ENCODE measurements at places on chromosomes 3 and 15. TPM values are rescaled to one million over a fixed set of nuclear protein-coding genes. Genes with fewer than 3 reads are reported as not detected.

Gene NEK10
- 0.86 TPM for total RNA-seq

Gene GOLGA8S
- 0.38 TPM for total RNA-seq

Gene GMNC
- total RNA-seq, result not detected

Gene POTEB
- total RNA-seq, result not detected

Gene CCR9
- total RNA-seq, result 0.28 TPM

Gene CELSR3
- total RNA-seq, result 7.2 TPM

Gene AGTR1
- total RNA-seq, result not detected

Gene PPP2R3A
- not detected for total RNA-seq

GRCh38 chr15:52014616-52015015 is 4.4 kb upstream of the MAPK6 start:
- peaks cover 50% of the 10 kb centered on the region for H3K4me1 ChIP-seq
- H3K4me3 ChIP-seq, result no peak overlapping the region
- H3K27ac ChIP-seq, result peak overlapping the region; percentile 27
- no peaks in the 10 kb centered on the region for H3K36me3 ChIP-seq

- H3K36me3 ChIP-seq, result no peaks in the 10 kb centered on the region
- no peak overlapping the region for H3K27ac ChIP-seq
- H3K4me1 ChIP-seq, result no peaks in the 10 kb centered on the region
- H3K27me3 ChIP-seq, result peaks cover 8% of the 10 kb centered on the region
These were observed 71.0 kb upstream of the PRR23E start for GRCh38 chr3:127121885-127122284.

GRCh38 chr15:77537006-77537405 is 95.7 kb downstream of the LINGO1 start:
- no peak for DNase-seq
- peaks cover 11% of the 10 kb centered on the region for H3K27me3 ChIP-seq
- H3K27ac ChIP-seq, result no peak overlapping the region
- no peaks in the 10 kb centered on the region for H3K36me3 ChIP-seq

DNA sequence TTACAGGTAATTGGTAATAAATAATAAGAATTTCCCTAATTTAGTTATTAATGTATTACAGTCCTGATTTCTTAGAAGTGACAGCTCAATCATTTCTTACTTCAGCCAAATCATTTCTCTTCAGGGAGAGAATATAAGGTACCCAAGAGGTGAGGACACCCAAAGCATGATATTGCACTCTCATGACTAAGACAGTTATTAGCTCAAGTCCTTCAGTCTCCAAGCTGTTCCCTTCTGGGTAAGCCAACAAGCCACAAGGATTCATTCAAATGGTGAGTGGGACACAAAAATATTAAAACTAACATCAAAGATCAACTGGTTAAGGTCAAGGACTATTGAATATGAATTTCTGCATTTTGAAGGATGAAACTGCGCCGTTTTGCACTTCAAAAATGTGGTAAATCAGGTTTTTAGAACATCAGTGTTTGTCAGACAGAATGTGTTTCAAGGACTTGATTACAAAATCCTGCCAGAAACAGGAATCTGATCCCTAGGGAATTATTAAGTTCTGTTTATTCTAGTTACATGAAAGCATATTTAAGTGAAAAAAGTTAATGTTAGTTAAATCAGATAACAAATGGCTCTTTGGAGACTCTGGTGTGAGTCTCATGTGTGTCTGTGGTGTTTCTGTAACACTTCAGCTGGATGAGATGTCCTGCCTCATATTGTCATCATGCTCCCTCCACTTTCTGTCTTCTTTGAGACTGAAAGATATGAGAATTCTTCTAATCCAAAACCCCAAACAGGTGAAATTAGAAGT is 101.7 kb upstream of the COL8A1 start:
- H3K4me1 ChIP-seq, result no peaks in the 10 kb centered on the region
- no peaks in the 10 kb centered on the region for H3K27me3 ChIP-seq
- DNase-seq, result no peak

DNA sequence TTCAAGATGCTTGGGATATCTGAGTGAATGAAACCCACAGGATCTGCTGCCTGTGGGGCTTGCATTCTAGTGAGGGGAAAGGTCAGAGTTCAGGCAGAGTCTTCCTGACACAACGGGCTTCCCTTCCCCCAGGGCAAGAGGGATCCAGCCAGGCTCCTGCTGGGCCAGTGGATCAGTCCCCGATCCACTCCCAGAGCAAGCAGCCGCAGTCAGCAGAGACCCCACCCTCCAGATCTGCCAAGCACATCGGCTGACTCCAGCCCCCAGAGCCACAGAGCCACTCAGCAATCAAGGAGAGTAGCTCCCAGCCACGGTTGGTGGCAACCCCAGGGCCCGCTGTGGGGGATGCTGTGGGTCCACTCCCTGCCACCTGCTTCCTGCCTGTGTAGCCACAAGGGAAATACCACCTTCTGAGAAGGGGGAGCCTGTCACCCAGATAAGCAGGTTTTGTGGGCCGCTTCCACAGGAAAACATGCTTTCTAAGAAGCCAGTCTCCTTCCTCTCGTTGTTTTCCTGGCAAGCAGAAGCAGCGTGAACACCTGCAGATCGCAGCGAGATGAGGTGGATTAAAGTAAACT is 44.9 kb downstream of the CPN2 start:
- H3K27me3 ChIP-seq, result no peaks in the 10 kb centered on the region
- peaks cover 30% of the 10 kb centered on the region for H3K36me3 ChIP-seq

GRCh38 chr3:11643605-11644087 is at the start of gene VGLL4:
Gene VGLL4, minus strand, starts transcription at chr3:11643915. Its CDS starts 397 bp downstream, at chr3:11643518.
- H3K4me1 ChIP-seq, result peaks cover 35% of the 10 kb centered on the region
- peak within 1 kb of the TSS; percentile 93 for H3K4me3 ChIP-seq
- peaks cover 2% of the 10 kb centered on the region for H3K27me3 ChIP-seq
- H3K36me3 ChIP-seq, result peaks cover 28% of the 10 kb centered on the region

- H3K27ac ChIP-seq, result no peak overlapping the region
- no peak overlapping the region for H3K4me3 ChIP-seq
- no peaks in the 10 kb centered on the region for H3K36me3 ChIP-seq
These were observed 28.5 kb upstream of the CMSS1 start for GRCh38 chr3:99789011-99789721.

DNA sequence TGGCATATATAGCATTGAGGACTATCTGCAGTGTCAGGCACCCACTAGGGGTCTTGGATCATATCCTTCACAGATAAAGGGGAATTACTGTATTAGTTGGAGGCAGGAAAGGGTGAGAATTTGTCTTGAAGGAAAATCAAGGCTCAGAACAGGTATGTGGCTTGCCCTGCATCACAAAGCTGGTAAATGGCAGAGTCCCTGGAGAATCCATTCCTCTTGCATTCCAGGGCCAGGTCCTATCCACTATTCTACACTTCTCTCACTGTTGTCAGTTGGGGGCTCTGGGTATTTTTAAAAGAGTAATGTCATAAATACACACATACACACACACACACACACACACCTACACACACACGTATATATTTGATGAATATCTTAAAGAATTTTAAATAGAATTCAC is 19.8 kb upstream of the FGF12 start:
- H3K27ac ChIP-seq, result no peak overlapping the region
- no peaks in the 10 kb centered on the region for H3K4me1 ChIP-seq
- H3K27me3 ChIP-seq, result no peaks in the 10 kb centered on the region
- no peak for DNase-seq
- H3K36me3 ChIP-seq, result no peaks in the 10 kb centered on the region

DNA sequence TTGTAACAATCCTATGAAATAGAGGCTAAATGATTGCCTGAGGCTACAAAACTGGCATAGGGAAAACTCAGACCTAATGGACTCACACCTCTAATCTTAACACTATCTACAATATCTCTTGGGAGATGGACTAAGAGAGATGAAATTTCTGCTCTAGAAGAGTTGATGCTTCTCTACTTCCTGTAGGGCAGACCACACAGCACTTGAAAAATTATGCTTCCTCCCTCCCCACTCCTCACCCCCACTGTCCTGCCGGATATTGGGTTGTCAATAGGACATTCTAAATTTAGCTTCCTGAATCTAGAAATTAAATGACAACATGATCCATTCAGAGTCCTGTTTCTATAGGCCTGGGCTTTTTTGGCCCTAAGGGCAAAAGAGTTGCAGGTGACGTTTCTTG is 295.6 kb downstream of the GAP43 start:
- no peak for DNase-seq
- no peaks in the 10 kb centered on the region for H3K27me3 ChIP-seq
- H3K27ac ChIP-seq, result no peak overlapping the region
- H3K36me3 ChIP-seq, result no peaks in the 10 kb centered on the region
- H3K4me1 ChIP-seq, result no peaks in the 10 kb centered on the region

DNA sequence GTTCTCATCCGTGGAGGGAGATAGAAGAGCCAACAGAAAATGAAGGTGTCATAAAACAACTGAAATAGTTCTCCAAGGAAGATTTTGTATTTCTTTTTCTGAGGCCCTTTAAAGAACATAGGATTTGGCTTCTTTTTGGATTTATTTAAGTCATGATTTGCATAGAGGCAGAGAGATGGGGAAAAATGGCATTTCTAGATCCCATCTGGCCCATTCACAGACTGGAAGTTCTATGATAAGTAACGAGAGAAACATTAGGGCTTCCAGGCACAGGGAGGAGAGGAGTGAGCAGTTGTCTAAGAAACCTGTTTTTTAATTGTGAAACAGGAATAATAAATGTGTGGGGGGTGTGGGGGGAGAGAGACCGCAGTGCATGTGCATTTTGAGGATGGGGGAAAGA is 285.8 kb upstream of the LMCD1 start:
- no peaks in the 10 kb centered on the region for H3K27me3 ChIP-seq
- H3K27ac ChIP-seq, result no peak overlapping the region
- DNase-seq, result no peak
- no peaks in the 10 kb centered on the region for H3K4me1 ChIP-seq
- no peaks in the 10 kb centered on the region for H3K36me3 ChIP-seq

- no peak overlapping the region for H3K4me3 ChIP-seq
- H3K27ac ChIP-seq, result no peak overlapping the region
- DNase-seq, result no peak
- no peaks in the 10 kb centered on the region for H3K4me1 ChIP-seq
- H3K36me3 ChIP-seq, result no peaks in the 10 kb centered on the region
These were observed 157.3 kb downstream of the WNT5A start for GRCh38 chr3:55329849-55330248.

DNA sequence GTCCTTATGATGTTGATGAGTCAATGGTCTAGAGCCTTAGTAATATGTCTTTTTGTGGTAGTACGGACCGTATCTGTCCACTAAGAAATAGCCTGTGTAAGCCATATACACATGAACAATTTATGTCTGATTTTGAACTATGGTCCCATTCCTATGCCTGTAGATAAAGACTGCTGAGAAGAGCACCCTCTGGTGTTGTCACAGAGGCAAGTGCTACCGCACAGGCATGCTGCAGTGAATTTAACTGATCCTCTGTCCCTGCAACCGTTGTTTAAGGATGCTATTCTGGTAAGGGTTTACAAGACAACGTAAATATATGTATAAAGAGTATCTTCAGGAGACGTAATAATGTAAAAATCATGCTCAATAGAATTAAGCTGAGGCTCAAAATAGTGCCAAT is 170.7 kb downstream of the UBE3A start:
- no peaks in the 10 kb centered on the region for H3K36me3 ChIP-seq
- H3K4me1 ChIP-seq, result no peaks in the 10 kb centered on the region
- DNase-seq, result no peak
- H3K4me3 ChIP-seq, result no peak overlapping the region

GRCh38 chr3:131004603-131005002 is 22.0 kb downstream of the ASTE1 start:
- H3K36me3 ChIP-seq, result peaks cover 56% of the 10 kb centered on the region
- DNase-seq, result no peak
- peaks cover 12% of the 10 kb centered on the region for H3K4me1 ChIP-seq
- no peak overlapping the region for H3K27ac ChIP-seq
- no peak overlapping the region for H3K4me3 ChIP-seq

GRCh38 chr15:84878504-84878903 is 6.0 kb upstream of the SLC28A1 start:
- H3K4me3 ChIP-seq, result no peak overlapping the region
- no peak overlapping the region for H3K27ac ChIP-seq
- no peaks in the 10 kb centered on the region for H3K4me1 ChIP-seq
- DNase-seq, result peak; percentile 70

GRCh38 chr3:36600404-36600803 is 163.9 kb downstream of the DCLK3 start:
- no peak overlapping the region for H3K27ac ChIP-seq
- no peak for DNase-seq
- H3K4me1 ChIP-seq, result no peaks in the 10 kb centered on the region
- no peaks in the 10 kb centered on the region for H3K36me3 ChIP-seq
- H3K4me3 ChIP-seq, result no peak overlapping the region
- H3K27me3 ChIP-seq, result peaks cover 4% of the 10 kb centered on the region

DNA sequence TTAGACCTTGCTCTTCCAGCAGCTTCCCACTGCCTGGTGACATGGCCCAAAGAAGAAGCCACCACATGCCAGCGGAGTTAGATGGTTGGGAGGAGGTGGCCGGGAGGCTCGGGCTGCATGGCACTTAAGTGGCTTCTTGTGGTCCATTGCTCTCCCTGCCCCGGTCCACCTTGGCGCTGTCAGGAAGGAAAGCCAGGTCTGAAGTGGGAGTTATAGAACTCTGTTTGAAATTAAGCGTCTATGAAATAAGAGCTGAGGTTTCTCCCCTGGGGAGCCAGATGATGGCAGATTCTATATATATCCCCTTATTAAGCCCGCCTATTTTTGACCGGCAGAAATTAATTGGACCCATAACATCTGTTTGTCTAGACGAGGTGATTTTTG is 61.2 kb downstream of the ITGA11 start:
- H3K4me3 ChIP-seq, result no peak overlapping the region
- DNase-seq, result no peak
- no peaks in the 10 kb centered on the region for H3K36me3 ChIP-seq
- H3K27me3 ChIP-seq, result peaks cover 8% of the 10 kb centered on the region
